Right cardiac atrium (tissue), 5 donors: ENCODE measurements at places on chromosomes 5 and 9. TPM values are rescaled to one million over a fixed set of nuclear protein-coding genes. Genes with fewer than 3 reads are reported as not detected.

DNA sequence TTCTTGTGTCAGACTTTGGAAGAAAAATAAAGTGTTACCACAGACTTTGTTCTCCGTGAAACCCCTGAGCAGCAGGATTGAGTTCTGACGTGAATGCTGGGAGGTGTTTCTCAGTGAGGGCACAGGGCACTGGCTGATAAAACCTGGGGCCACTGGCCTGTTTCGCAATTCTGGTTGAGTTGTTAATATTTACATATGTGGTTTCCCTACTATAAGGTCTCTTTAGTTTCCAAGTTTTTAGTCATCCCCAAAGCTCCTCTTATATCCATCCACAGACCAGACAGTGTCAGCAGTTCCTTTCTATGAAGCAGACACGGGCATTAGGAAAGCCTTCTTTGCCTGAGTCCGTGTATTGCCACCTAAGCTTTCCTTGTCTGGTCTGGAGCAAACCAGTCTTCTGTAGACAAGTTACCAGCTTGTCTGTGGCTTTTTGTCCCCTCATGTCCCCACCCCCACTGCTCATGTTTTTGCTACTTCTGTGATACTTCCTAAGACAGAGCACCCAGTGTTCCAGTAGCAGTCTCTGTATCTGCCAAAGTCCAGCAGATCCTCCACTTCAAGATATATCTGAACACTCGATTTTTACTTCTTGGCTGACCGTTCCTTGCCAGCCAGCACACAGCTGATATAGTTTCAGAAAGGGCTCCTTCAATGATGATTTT is 42.0 kb downstream of the ACO1 start:
- no peak for DNase-seq

DNA sequence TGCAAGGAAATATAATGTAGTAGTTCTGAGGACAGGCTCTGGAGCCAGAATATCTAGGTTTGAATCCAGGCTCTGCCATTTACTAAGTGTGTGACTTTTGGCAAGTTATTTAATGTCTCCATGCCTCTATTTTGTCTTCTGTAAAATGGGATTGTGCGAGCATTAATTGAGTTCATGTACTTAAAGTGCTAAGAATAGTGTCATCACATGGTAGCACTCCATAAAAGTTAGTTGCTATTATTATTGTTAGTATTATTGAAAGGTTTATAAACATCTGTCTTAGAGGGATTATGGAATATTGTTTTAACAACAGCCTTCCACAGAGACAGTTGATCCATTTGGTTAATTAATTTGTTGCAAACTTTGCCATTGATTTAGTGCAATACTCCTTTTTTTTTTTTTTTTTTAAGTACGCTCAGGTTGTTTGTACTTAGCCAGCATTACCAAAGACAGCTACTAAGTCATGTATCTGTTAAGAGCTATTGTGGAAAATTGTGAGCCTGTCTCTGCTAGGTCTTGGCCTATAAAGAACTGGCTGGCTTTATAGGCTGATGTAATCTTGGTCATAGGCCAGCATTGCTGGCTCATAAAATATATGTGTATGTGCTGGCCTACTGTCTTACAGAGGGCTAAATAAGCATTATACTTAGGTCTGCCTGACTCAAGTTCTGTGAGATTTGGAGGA is 174.7 kb downstream of the WDR70 start:
- no peak for DNase-seq

- no peak for DNase-seq
Measured at GRCh38 chr9:116594547-116594946, 92.6 kb upstream of the TRIM32 start.

DNA sequence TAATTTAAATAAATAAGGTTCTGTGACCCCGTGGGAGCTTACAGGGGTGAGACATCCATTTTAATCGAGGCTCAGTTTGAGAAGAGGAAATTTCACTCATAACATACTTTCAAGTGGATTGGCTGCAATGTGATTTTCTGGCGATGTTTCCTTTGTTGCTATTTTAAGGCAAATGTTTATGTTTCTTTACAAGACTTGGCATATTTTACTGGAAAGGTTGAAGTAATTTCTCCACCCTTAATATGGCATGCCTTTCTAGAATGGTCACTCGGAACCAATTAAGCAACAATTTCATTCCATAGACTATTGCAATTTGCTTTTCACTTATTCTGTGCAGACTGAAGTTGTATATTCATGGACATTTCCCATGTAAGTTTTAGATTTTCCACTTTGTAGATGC is 438.0 kb upstream of the WWC1 start:
- DNase-seq = no peak

DNA sequence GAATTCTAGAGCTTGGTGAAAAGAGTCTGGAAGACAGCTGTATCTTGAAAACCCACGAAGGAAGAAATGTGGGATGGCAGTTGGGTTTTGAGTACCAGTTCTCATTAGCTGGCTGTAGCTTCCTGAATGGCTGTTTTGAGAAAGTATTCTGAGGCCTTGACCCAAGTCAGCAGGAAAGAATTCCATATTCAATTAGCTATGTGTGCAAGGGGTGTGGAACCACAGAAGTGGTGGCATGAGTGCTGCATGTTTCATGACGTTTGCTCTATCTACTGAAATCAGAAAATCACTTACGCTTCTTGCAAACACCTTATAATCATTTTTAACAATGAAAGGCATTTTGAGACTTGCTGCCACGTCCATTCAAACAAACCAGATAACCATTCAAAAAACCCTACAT is 69.1 kb downstream of the TRPM3 start:
- DNase-seq = no peak

The CSF2 gene
- not detected for polyA plus RNA-seq

The PCDH1 gene
- 9.2 TPM for polyA plus RNA-seq

DNA sequence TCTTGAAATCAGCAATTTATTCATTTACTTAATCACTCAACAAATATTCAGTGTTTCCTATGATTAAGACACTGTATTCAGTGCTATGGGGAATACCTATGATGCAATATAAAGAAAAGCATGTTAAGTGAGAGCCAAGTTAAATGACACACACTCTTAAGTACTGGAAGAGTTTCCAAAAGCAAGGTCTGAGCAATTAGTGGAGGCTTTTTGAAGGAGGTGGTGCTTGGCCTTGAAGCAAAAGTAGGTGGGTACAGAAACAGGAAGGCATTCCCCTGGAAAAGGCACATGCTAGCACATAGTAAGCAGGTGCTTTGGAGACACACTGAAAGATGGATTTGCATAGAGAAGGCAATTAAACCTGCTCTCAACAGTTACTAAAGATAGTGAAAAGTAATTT is 4.0 kb downstream of the TSLP start:
- no peak for DNase-seq

The TAF11L10 gene
- not detected for polyA plus RNA-seq

The DTWD2 gene
- 6.1 TPM for polyA plus RNA-seq

DNA sequence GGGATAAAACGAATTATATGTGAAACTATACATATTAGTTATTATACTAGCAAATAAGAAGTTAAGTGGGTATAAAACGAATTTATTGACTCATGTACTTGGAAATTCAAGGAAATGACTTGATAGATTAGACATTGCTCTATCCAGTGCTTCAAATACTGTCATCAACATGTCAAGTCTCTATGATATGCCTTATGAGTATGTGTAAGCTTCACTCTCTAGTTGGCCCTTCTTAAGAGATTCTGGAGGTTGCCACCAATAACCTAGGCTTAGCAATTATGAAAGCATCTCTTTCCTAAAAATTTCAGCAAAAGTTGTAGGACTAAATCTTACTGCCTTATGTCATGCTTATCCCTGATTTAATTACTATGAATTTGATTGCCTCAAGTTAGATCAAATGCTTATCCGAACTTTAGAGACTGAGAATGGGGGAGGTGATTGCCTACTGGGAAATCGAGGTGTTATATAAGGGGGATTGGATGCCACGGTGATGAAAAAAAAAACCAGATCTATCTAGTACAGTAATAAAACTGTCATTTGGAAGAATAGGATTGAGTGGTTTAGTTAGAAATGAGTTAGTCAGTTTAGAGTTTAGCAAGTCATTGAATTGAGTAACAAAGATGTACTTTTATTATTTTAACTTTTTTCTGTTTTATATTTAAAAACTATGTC is 46.9 kb downstream of the CSNK1G3 start:
- no peak for DNase-seq

The GFI1B gene
- polyA plus RNA-seq = 0.16 TPM
